Jurkat, Clone E6-1 (cell line): ENCODE measurements at places on chromosomes 1 and 21.

GRCh38 chr1:43521756-43522155 lies 8.9 kb upstream of the PTPRF start:
- no peak for DNase-seq

DNA sequence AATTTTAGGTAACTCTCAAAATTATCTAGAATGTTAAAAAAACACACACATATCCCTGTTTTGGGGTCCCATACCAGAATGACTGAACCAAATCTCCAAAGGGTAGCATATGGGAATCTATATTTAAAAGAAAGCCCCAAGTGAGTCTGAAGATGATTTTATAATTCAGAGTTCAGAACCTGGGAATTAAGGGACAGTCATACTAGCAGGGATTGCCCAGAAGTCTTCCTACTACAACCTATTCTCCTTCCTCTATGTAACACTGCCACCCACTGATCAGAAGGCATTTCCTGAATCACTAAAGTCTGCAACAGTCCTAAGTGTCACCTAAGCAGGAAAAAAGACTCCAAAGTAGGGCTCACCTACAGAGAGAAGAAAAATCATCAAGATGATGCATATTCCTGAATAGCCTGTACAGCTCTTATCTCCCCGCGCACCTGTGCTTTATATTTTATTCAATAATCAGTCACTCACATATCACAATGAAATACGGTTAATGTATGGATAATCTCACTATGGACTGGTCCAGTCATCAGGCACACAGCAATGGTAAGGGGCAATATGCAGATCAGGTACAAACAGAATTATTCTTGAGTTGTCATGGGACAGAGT lies 4.9 kb downstream of the RGS1 start:
- DNase-seq: no peak

GRCh38 chr1:214570442-214570841 lies 19.0 kb upstream of the PTPN14 start:
- no peak for DNase-seq

DNA sequence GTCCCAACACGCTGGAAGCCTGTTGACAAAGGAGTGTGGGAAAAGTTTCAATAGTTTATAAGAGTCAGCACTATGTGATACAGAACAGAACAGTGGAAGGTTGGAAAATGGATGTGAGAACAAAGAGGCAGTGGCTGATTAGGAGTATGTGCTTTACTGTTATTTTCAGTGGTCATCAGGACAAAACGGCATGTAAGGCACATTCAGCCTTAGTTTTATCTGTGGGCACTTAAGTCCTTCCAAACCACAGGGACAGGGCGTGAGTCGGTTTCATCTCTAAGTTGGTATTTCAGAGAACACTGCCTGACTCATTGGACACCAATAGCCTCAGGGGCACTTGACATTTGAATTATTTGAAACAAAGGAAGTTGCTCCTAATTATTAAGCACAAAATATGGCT lies 306.9 kb downstream of the ASTN1 start:
- no peak for DNase-seq

DNA sequence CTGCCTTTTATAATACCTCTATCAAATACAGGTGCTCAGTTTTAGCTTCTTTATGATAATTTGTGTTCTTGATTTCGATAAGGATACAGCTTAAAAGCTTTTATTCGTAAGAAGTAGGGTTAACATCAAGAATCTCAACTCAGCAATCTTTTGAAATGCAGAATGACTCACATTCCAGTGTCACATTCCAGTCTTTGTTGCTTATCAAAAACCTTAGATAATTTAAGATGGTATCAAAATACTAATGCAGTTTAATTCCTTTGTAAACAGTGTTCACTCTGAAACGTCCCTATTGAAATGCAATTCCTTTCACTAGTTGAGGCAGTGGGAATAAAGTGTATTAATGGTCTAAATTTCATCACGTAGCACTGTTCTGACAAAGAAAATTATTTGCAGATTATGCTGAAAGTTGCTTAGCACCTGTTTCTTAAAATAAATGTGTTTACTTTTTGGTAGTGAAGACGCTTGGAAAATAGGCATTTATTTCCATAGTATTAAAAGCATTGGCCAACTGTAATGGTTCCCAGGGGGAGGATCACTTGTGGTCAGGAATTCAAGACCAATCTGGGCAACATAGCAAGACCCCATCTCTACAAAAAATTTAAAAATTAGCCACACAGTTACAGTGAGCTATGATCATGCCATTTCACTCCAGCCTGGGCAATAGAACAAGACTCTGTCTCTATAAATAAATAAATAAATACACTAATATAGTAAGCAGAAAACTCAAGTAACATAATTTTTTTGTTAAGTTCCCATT lies 10.1 kb upstream of the CNN3 start:
- DNase-seq: no peak

GRCh38 chr1:19066874-19067181 lies 110.4 kb upstream of the IFFO2 start:
- no peak for DNase-seq

- DNase-seq: no peak
Observed at GRCh38 chr1:202002507-202002906, 7.9 kb upstream of the ELF3 start.

DNA sequence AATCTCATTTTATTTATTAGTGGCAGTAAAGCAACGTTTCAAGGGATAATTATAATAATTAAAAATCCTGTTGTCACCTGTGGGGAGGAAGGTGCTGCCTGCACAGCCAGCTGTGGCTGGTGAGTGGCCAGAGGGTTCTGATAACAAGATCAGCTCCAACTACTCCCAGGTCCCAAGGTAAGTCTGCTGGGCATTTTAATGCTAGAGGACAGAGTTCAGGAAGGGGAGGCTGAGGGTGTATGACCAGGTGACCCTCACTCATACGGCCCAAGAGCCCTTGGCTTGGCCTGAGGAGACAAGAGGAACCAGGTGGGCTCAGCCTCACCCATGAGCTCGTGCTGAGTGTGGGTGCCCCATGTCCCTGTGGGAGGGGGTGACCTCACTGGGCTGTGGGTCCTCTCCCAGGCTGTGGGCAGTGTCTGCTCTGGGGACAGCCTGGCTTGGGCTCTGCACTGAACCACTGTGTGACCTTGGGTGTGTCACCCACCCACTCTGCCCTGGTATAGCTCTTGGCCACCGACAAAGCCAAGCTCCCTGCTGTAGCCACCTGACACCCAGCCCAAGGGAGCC lies 223.8 kb downstream of the PTPRU start:
- no peak for DNase-seq

DNA sequence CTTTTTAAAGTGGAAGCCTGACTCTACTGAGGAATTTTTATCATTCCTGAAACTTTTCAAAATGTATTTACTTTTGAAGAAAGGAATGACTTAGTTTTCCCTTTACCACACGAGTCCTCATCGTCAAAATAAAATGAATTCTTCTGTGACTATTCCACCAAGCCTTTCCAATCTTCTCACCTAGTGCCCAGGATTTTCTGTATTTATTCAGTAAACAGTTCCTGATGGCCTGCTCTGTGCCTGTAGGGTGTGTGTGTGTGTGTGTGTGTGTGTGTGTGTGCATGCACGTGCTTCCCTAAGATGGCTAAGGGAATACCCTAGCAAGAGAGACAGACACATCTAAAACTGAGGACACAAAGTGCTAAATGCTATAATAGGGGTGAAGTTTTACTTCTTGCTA lies 395.0 kb upstream of the USP24 start:
- DNase-seq: no peak

DNA sequence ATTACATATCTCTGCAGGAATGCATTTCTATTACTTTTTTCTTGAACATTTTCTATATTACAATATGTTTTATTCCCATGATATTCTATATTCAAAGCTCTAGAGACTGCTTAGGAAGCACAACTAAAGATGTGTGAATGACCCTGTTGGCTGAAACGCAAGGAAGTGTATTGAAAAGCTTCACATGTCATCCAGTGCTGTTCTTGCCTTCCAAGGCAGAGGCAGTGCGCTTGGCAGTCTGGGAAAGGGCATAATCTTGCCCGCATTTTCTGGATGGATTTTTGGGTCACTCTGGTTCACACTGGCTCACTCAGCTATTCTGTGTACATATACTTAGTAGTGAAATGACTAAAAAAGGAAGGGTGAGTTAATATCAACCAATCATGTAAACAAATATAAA lies 262.4 kb downstream of the PTPRC start:
- DNase-seq: no peak

DNA sequence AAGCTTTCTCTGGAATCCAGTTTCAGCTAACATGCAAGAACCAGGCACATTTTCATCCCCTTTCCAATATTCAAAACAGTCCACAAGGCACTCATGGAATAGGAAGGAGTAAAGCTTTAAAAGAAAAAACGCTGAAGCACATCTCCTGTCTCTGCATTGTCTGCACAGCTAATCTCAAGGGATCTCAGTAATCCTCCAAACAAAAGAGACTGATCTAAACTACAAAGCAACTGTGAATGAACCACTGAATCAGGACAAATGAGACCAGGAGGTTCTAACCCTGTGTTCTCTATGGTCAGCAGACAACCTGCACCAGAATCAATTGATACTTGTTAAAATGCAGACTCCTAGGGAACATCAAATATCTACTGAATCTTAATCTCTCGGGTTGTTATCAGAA lies 399.0 kb downstream of the HHAT start:
- DNase-seq: no peak

DNA sequence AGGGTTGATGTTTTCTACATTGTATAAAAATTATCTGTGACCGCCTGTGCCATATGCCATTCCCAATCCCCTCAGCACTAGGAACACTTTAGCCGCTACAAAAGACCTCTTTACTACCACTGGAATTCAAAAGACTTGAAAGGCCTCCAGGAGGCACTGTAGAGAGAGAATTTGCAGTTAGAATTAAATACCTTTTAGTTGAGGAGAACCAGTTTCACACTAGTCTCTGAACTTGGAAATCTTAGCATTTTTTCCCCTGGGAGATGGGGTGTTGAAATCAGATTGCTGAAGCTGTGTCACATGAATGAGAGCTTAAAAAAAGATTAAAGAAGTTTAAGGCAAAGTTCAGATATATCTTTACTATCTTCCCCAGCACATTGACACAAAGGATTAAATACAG lies 291.0 kb downstream of the ADGRL2 start:
- no peak for DNase-seq

DNA sequence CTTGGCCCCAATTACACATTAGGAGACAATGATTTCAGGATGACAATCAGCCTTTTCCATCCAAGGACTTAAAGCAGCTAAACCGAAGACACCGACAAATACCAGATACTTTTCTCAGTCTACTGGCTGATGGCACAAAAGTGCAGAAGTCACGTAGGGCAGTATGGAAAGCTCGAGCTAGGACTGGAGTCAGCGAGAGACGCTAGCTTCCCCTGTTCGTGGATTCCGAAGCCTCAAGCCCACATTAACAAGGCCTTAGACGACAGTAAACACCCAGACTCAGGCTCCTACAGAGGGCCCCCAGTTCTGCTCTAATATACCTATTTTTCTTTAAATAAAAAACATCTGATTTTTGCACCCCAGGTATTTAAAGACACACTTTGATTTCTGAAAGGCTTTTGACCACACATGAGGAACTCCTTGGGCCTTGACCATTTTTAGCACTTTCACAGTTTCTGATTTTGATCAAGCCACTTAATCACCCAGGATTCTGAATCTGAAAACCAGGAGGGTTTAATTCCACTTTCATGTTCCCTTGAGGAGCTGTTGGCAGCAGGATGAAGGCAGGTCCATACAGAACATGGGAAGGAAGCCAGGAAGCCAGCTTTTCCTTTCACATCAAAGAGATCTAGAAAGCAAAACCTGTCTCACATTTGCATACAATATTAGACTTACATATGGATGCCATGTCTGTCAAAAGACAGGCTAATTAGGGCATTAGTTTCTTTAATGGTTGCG lies 204.1 kb downstream of the GABPA start:
- DNase-seq: no peak

GRCh38 chr1:197464044-197464443 lies 196.0 kb downstream of the CRB1 start:
- DNase-seq: no peak

GRCh38 chr1:58618303-58618702 lies 41.3 kb upstream of the TACSTD2 start:
- no peak for DNase-seq

DNA sequence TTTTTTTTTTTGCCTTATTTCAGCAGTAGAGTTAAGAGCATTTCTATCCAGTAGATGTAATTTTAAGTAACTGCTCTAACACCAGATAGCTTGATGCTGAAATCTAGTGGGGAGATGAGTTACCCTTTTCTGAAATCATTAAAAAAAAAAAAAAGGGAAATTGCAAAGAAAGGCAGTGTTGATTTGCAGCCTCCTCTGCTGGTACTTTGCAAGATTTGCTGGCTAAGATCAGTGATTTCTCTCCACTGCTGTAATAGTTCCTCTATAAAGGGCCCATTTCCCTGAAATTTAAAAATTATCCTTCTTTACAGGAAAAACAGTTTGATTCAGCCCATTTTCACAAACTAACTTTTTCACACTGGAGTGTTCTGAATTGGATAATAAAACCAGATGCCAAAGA lies 120.6 kb downstream of the PTBP2 start:
- DNase-seq: no peak

GRCh38 chr1:117587499-117588356 lies 18.1 kb upstream of the TENT5C start:
- DNase-seq: no peak

DNA sequence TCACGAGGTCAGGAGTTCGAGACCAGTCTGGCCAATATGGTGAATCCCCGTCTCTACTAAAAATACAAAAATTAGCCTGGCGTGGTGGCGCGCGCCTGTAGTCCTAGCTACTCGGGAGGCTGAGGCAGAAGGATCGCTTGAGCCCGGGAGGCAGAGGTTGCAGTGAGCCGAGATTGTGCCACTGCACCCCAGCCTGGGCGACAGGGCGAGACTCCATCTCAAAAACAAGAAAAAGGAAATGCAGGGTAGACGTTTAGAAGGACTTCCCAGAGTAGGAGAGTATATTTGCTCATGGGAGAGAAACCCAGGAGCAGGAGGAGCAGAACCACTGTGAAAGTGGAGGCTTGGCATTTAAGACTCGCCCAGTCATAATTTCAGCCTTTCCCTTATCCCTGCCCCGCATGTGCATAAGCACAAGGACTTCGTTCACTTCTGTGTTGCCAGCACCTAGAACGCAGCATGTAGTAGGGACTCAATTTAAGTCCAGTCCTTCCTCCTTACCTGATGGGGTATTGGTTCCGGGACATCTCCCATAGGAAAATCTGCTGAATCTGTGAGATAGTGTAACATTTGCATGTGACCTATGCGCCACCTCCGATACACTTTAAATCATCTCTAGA lies 5.2 kb upstream of the MEF2D start:
- DNase-seq: no peak

GRCh38 chr1:70583522-70583921 lies 172.5 kb downstream of the CTH start:
- no peak for DNase-seq

DNA sequence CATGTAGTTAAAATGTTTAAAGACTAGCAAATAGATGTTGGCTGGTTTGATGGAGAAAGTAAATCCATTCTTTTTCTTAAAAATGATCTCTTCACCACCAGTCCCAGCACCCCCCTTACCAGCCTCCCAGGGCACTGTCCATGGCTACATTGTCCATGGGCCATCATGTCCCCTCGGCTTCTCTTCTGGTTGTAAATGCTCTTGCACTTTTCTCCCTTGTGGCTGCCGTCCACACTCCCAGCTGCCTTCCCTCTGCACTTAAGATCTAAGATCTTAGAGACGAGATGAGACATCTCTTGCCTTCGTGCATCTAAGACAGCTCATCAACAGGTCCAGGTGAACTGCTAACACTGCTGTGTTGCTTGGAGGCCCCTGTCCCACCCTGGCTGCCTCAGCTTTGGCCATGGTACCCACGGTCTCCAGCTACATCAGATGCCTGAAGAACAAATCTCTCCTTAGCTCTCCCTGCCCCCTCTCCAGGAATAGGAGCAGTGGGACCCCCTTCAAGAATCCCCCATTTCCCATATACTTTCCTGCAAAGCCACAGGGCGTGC lies 11.1 kb downstream of the CAPN2 start:
- DNase-seq: no peak
